H9 (cell line): ENCODE measurements at places on chromosomes 11 and 22. TPM values are rescaled to one million over a fixed set of nuclear protein-coding genes. Genes with fewer than 3 reads are reported as not detected.

The APOA5 gene
- total RNA-seq = 0.11 TPM in 1 of 2 replicates, not detected in the other

The OR51B2 gene
- total RNA-seq = not detected in 2 replicates

The DNAL4 gene
- 8.3 and 8.9 TPM in 2 replicates for total RNA-seq

The ART1 gene
- total RNA-seq = not detected in 2 replicates

The CASP5 gene
- total RNA-seq = not detected in 2 replicates

The OR5T1 gene
- total RNA-seq = not detected in 2 replicates

The HTATIP2 gene
- 32.8 and 33.6 TPM in 2 replicates for total RNA-seq

The MUC5AC gene
- not detected in 2 replicates for total RNA-seq

The PATE2 gene
- total RNA-seq = 0.17 and 0.44 TPM in 2 replicates

The FOLH1 gene
- not detected in 2 replicates for total RNA-seq

The OR2AG2 gene
- total RNA-seq = 0.26 and 0.33 TPM in 2 replicates

The DGCR2 gene
- 47.2 and 50.7 TPM in 2 replicates for total RNA-seq

The MS4A14 gene
- not detected in 2 replicates for total RNA-seq

The CARNS1 gene
- 0.88 and 1.1 TPM in 2 replicates for total RNA-seq

The OR8A1 gene
- total RNA-seq = not detected in 2 replicates

The OLFML1 gene
- not detected in 2 replicates for total RNA-seq

The CECR2 gene
- 145 and 154 TPM in 2 replicates for total RNA-seq

The INTS4 gene
- 37.9 and 38.6 TPM in 2 replicates for total RNA-seq

The TEAD1 gene
- 75.1 and 76.8 TPM in 2 replicates for total RNA-seq

The SCUBE2 gene
- total RNA-seq = 1.6 and 1.8 TPM in 2 replicates

The MPEG1 gene
- not detected in 2 replicates for total RNA-seq

The CARD16 gene
- total RNA-seq = not detected in 2 replicates

The IL17REL gene
- total RNA-seq = 0.11 and 0.20 TPM in 2 replicates

The CBLIF gene
- not detected in 2 replicates for total RNA-seq

The ELF5 gene
- not detected in 2 replicates for total RNA-seq

The OR6X1 gene
- total RNA-seq = not detected in 2 replicates

The LRRC4C gene
- 0.13 and 0.22 TPM in 2 replicates for total RNA-seq

The CCDC87 gene
- total RNA-seq = 0.88 and 1.1 TPM in 2 replicates

The OR4A16 gene
- not detected in 2 replicates for total RNA-seq
